ENCODE measurements at places on chromosomes 3 and 15.

GRCh38 chr3:136731274-136731884 lies 20.8 kb downstream of the STAG1 start:
- no peak for DNase-seq

GRCh38 chr15:40354408-40355171 lies 3.4 kb upstream of the DISP2 start:
- no peak for DNase-seq

- DNase-seq: no peak
These were observed 59.4 kb downstream of the HACD2 start for GRCh38 chr3:123525433-123525832.

DNA sequence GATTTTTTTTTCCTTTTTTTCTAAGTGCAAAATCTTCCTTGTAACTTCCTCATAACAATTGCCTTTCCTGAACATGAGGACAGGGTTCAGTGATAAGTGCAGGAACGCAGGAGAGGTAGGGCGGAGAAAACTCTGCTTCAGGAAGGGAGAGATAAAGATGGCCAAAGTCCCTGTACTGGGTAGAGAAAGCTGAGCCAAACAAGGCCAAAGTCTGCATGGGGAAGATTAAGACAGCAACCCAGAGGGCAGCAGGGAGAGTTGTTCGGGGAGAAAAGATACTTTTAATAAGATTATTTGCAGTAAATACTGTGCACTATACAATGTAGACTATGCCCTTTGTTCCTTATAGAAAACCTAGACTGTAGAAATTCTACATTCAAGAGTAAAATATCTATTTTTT lies 55.4 kb upstream of the LRRFIP2 start:
- no peak for DNase-seq
